ENCODE measurements at places on chromosomes 11 and 22.

DNA sequence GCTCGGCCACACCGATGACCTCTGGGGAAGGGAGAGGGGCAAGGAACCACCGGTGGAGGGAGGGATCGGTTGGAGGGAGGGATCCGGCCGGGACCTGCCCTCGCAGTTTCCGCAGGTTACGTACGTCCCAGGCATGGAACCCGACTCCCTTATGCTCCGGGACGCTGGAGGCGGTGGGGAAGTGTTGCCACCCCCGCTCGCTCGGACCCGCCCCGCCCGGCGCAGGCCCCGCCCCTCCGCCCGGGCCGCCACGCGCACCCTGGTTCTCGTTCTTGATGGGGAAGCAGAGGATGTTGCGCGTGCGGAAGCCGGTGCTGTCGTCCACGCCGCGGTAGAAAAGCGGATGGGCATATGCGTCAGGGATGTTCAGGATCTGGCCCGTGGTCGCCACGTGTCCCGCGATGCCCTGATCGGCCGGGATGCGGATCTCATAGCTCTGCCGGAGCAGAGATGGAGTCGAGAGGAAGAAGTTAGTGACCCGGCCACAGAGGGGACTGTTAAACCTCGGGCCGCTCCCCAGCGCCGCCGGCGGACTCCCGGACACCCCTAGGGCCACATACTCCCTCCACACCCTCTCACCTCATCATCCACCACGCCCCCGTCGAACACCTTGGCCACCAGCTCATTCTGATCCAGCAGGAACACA is 89.8 kb downstream of the PDE2A start:
- peak; percentile 58 for DNase-seq

DNA sequence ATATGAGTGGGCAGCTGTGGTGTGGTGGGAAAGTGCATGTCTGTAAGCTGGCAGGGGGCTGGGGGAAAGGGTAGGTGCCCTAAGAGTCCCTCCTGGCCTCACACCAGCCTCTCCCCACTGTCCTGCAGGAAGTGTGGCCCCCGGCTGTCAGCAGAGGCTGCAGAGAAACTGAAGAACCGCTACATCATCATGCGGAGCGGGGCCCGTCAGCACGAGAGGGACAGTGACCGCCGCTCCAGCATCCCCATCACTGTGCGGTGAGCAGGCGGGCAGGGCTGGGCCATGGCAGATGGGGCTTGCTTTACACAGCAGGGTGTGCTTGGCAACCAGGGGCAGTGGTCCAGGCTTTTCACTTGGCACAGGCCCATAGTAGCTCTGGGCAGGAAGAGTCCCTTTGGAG is 19.8 kb downstream of the MCM5 start:
- DNase-seq = no peak

- no peak for DNase-seq
These were observed 134.3 kb upstream of the SESN3 start for GRCh38 chr11:95365348-95365747.

- no peak for DNase-seq
These were observed 115.3 kb upstream of the TBCEL start for GRCh38 chr11:120908461-120909181.

GRCh38 chr11:31725176-31725575 is 85.9 kb downstream of the PAX6 start:
- no peak for DNase-seq

DNA sequence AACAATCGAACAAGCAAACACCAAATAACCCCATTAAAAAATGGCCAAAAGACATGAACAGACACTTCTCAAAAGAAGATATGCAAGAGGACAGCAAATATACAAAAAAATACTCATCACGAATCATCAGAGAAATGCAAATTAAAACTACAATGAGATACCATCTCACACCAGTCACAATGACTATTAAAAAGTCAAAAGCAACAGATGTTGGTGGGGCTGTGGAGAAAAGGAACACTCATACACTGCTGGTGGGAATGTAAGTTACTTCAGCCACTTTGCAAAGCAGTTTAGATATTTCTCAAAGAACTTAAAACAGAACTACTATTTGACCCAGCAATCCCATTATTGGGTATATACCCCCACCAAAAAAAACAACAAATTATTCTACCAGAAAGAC is 51.3 kb upstream of the FLI1 start:
- no peak for DNase-seq

DNA sequence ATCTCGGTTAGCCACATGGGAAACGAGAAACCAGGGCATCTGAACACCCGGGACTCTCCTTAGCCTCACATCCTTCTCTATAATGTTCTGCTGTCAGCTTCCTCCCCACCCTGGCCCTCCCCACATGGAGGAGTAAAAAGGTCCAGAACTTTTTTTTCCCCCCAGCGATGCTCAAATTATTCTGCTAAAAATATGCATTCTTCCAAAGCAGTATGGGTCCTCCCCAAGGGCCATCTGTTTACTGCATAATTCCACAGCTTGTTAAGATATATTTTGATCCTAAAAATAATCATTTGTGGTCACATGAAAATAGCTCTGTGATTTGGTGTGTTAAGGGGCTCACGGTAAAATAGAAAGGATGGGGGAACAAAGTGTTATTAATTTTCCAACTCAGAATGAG is 281.5 kb upstream of the NARS2 start:
- DNase-seq = no peak

DNA sequence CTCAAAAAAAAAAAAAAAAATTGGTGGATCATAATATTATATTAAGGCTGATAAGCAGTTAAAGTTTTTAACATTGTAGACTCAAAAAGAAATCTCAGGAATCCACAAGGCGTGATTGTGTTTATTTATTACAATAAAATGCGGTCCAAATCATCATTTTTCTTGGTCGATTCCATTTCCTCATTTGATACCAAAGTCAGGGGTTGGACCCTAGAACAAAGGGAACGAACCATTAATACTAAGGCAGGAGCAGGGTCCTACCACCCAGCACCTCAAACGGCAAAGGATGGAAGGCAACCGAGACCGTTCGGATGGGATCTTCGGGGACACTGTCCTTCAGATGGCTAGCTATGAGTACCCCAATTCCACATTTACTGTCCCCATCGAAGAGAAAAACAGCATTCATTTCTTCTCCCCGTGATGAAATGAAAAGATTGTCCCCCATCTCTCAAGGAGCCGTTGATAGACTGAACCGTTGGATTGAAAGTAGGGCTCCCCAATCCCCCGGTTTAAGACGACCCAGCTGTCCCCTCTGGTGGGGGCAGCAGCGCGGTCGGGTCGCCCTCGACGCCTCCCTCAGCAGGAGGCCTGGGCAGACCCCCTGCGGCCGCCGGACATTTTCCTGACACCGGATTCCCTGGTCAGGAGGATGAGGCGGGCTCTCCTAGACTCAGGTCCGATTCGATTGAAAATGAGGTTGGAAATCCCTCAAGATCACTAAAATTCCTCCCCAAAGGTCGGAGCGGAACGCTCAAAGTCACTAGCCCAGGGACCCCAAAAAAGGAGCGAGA is 607 bp downstream of the DMC1 start:
- DNase-seq = no peak

- no peak for DNase-seq
These were observed 6.1 kb upstream of the PDGFB start for GRCh38 chr22:39250838-39251237.

Data from stimulated activated CD4-positive, alpha-beta T cell treated with anti-CD3 and anti-CD28 coated beads, Interleukin-2, amount 100 ng/mL, for 24 hours (primary cell).